ENCODE measurements at places on chromosomes 6 and 20.

DNA sequence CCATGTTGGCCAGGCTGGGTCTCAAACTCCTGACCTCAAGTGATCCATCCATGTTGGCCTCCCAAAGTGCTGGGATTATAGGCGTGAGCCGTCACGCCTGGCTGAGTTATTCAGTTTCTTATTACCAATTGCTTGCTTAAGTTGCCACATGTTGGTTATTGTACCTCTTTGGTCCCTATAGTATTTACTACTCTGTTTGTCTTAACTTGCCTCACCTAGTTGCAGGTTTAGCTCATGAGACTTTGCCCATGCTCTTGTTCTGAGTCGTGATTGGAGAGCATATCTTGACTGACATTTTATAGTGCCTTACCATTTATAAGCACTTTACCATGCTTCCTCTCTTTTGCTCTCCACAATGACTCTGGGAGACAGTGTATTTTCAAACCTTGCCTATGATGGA is 134.2 kb upstream of the HDGFL1 start:
- no peak for DNase-seq

- DNase-seq = no peak
These were observed 46.0 kb upstream of the UST start for GRCh38 chr6:148700741-148701311.

- no peak for DNase-seq
These were observed 112.5 kb downstream of the FAM217A start for GRCh38 chr6:3966426-3966825.

DNA sequence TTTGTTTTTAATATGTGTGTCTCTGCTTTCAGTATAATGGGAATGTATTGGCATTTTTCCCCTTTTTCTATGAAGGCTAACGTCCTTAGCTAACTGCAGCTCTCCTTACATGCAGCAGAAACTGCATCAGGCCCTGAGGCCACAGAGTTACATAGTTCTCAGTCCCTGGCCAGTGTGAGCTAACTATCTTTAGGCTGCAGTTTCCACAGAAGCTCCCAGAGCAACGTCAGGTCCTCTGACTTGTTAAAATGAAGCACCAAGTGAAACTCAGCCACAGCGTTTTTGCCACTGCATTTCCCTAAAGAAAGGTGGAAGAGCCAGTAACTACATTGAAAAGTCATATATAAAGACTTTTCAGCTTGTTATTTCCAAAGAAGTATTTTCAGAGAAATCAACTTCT is 244.7 kb downstream of the CBLN4 start:
- no peak for DNase-seq

GRCh38 chr20:39974966-39975501 is 714.0 kb downstream of the MAFB start:
- DNase-seq = no peak

GRCh38 chr6:56486681-56487080 is 156.0 kb downstream of the DST start:
- no peak for DNase-seq

DNA sequence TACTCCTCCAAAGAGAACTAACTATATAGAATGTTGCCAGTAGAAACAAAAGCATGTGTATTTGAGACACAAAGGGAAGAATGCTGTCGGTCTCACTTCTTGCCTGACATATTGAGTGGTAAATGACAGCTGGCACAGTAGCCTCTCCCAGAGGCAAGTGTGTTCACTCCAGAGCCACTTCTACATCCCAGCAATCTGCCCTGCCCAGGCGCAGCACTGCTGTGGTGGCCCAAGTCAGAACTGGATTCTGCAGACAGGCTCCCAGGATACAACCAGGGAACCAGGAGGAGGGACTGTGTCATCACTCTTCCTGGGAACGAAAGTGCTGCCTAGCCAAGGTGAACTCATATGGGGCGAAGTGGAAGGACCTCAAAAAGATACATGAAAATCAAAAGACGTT is 103.2 kb upstream of the ARMC2 start:
- no peak for DNase-seq

GRCh38 chr20:51166489-51166888 is 143.6 kb upstream of the KCNG1 start:
- DNase-seq = no peak

GRCh38 chr6:16391451-16391912 is 153.1 kb downstream of the GMPR start:
- DNase-seq = no peak

- DNase-seq = no peak
These were observed 92.1 kb downstream of the FOXC1 start for GRCh38 chr6:1701668-1702353.

- DNase-seq = no peak
These were observed 139.6 kb downstream of the AIG1 start for GRCh38 chr6:143200167-143200770.

- no peak for DNase-seq
These were observed 45.5 kb upstream of the HLA-E start for GRCh38 chr6:30443657-30444450.

- DNase-seq = no peak
These were observed 117.3 kb downstream of the CRYBG1 start for GRCh38 chr6:106477790-106478189.

DNA sequence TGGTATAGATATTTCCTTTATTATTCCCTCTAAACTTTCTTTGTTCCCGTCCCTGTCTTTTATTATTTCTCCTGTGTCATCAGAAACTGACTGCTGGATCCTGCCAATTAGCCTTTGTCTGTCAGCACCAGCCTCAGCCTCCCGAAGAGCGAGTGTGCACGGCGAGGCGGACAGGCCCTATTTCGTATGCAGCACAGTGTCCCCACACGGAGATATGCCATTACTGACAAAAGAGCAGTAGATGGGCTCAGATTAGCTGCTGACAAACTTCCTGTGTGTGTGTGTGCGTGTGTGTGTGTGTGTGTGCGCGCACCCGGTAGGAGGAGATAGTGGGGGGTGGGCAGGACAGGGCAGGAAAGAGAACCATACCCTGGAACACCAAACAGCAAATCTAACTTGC is 99.5 kb upstream of the ZFP64 start:
- no peak for DNase-seq

GRCh38 chr6:79712616-79713135 is 81.5 kb downstream of the SH3BGRL2 start:
- DNase-seq = no peak

- no peak for DNase-seq
These were observed 234.4 kb downstream of the SYNE1 start for GRCh38 chr6:152402791-152403190.

DNA sequence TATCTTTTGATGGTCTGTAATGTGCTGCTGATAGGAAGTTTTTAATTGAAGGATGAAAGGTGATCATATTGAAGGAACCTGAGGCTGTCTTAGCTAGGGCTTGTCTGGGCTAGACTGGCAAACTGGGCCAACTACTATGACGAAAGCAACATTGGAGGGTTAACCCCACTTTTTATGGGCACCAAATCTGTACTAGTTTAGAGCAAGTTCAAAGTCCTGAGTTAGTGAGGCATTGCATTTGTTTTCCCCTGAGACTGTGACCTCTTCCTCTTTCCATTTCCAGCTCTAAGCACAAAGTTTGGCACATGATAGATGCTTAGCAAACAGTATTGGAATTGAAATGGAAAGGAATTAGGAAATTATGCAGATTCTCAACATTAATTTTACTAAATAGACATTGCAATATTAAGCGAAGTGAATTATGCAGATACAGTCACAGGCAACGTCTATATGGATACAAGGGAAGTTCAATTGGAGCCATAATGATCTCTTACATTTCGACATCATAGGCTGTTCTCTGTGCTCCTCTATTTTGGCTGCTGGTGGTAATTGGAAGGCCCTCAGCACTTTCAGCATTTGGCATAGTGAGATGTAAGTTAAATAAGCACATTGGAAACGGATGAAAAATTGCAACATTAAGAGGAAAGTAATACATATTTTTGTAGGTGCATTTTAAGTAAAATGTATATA is 22.2 kb downstream of the CEP57L1 start:
- DNase-seq = no peak

GRCh38 chr6:143197377-143197776 is 136.7 kb downstream of the AIG1 start:
- DNase-seq = no peak

GRCh38 chr6:87848616-87849015 is 146.6 kb upstream of the AKIRIN2 start:
- DNase-seq = peak; percentile 48

DNA sequence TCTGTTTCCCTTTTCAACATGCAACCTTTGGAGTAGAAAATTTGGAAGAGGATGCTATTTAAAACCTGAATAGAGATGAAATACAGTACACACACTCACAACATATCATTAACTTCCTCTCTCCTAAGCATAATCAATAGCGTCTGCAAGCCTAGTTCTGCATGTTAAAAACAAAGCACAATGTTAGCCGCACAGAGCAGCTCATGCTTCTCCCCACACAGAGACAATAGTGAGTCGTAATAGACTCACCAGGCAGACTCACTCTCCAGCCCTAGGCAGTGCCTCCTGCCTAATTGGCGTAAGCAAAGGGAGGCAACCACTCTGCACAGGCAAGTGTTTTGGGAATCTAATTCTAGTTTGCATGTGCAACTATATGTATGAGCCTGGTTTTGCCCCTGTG is 45.8 kb upstream of the ARID1B start:
- no peak for DNase-seq

DNA sequence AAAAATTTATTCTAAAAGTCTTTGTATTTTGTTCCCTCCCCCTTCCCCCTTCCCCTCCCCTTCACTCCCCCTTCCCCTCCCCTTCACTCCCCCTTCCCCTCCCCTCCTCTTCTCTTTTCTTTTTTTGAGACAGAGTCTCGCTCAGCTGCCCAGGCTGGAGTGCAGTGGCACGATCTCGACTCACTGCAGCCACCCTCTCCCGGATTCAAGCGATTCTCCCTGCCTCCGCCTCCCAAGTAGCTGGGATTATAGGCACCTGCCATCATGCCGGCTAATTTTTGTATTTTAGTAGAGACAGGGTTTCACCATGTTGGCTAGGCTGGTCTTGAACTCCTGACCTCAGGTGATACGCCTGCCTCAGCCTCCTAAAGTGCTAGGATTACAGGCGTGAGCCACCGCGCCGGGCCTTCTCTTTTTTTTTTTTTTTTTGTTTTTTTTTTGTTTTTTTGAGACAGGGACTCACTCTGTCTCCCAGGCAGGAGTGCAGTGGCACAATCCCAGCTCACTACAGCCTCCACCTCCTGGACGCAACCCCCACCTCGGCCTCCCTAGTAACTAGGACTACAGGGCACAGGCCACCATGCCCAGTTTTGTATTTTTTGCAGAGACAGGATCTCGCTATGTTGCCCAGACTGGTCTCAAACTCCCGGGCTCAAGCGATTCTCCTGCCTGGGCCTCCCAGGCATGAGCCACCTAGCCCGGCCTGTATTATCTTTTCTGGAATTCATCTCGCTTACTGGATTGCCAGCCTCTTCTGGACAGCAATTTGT is 1.1 kb upstream of the AFG1L start:
- no peak for DNase-seq

GRCh38 chr6:8268606-8269005 is 166.3 kb upstream of the EEF1E1 start:
- no peak for DNase-seq

- no peak for DNase-seq
These were observed 137.6 kb upstream of the MARCKS start for GRCh38 chr6:113719545-113719944.

- no peak for DNase-seq
These were observed 7.9 kb downstream of the ZMYND8 start for GRCh38 chr20:47348539-47349142.

DNA sequence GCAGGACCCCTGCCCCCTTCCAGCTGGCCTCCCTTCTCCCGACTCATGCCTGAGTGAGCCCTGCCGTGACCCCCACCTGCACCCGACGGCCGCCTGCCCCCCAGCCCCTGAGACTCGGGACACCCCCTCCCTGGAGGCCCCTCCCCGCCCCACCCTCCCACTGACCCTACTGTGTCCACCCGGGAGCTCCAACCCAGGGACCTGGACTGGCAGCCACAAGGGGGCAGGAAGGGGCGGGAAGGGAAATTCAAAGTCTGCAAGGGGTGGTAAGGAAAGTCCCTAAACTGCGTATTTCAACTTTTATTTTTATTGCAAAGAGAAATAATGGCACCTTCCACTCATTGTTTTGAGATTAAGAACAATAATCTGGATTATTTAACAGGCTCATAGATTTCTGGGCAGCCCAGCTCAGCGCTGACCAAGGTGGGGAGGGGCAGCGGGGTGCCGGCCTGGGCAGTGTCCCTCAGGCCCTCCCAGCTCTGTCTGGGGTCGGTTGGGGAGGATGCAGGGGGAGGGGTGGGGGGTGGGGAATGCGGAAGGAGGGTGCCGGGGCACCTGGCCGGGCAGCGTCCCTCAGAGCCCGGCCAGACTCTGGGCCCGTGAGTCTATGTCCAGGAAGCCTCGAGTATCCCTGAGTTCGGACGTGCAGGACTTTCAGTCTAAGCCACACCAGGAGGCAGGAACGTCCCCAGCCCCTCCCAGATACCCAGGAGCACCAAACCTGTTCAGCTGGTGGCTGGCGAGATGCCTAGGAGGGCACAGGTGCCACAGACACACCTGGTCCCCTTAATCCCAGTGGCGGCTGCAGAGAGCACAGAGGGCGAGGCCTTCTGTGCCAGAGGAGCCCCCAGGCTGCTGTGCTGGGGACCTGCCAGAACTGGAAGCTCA is 1.3 kb upstream of the PTK6 start:
- no peak for DNase-seq

GRCh38 chr6:155880900-155881299 is 425.3 kb upstream of the NOX3 start:
- no peak for DNase-seq

DNA sequence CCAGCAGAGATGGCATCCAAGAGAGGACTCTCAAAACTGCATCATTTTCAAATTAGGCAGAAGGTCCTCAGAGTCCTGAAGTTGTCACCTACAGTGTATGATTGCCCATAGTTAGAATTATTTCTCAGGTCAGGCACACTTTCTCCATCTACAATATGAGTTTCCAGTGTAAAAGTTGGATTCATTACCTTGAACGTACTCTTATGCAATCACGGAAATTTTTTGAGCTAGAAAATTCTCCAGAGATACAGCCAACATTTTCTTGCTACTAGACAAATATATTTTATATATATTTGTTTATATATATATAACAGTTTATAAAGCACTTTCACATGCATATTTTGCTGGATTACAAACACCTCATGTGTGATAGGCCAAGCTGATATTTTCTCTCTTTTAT is 29.4 kb upstream of the SERPINB1 start:
- no peak for DNase-seq

GRCh38 chr6:161836643-161837448 is 563.0 kb upstream of the AGPAT4 start:
- DNase-seq = no peak

DNA sequence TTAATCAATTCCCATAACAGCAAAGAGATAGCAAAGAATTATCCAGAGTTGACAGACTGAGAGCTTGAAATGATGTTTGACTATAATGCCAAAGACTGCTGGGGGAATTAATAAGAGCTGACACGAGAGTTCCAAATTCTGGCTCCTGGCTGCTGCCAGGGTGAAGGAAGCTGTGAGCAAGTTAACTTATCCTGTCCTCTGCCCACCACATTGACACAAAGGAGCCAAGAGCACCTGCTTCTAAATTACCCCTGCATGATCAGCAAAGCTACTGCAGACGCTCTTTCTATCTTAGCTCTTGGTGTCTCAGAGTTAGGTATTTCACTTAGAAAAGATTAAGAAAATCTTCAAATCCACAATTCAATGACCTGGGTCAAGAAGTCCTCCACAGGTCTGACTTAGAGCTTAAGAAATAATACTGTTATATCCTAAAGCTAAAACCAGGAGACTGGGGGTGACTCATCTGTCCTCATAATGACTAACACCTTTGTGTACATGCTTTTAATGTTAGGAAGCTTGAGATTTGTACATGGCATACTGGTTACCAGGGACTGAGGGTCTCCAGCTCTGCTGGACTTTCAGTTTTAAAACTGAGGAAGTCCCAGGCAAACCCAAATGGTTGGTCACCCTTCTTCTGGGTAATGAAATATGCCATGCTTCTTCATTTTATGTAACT is 13.2 kb upstream of the FRK start:
- DNase-seq = no peak

- DNase-seq = no peak
These were observed 157.8 kb upstream of the PREP start for GRCh38 chr6:105560611-105561066.

Data from HAP-1 (cell line).